ENCODE measurements at places on chromosomes 5 and 9.

- DNase-seq = no peak
Observed at GRCh38 chr5:171957591-171958251, 48.7 kb downstream of the FBXW11 start.

DNA sequence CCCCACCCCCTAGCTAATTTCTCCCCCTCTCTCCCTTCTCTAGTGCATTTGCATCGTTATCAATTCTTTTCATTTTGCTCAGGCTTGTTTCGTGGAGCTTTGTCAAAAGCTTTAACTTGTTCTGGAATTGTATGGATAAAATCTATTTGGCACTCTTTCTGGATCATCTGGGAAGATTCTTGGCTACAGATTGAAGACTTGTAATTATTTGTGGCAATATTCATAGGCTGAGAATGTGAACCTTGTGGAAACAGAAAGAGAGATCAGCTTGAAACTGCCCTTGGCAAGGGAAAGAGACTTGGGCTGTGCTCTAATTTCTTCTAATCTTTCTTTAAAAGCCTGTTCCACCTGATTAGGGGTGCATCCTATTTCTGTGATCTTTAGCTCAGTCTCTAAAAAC lies 340.6 kb upstream of the DAB2 start:
- DNase-seq = no peak

DNA sequence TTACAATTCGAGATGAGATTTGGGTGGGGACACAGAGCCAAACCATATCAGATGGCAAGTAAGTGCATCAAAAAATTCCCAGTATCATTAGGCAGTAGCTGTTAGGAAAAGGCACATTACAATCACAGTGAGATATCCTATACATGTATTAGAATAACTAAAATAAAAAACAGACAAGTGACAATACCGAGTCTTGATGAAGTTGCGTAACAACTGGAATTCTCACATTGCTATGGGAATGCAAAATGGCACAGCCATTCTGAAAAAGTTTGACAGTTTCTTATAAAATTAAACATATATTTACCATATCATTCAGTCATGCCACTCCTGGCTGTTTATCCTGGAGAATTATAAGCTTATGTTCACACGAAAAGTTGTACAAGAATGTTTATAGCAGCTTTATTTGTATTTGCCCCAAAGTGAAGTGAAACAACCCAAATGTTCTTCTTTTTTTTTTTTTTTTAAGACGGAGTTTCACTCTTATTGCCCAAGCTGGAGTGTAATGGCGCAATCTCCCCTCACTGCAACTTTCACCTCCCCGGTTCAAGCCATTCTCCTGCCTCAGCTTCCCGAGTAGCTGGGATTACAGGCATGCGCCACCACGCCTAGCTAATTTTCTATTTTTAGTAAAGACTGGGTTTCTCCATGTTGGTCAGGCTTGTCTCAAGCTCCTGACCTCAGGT lies 93.1 kb upstream of the TLE1 start:
- no peak for DNase-seq

DNA sequence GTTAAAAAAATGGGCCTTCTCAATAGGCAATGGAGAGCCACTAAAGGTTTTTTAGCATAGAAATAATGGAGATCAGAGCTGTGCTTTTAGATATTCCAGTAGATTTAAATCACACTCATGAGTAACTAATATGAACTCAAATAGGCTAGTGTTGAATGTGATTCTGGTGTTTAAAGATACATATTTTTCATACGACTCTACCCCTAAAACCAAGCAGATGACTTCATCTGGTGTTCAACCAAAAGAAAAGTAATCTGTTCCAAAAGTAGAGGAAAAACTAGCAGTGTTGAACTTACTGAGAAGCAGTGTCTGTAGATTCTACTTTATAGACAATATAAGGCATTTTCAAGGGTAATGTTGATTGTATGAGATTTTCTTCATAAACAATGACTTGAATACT lies 138.1 kb downstream of the TSSK1B start:
- DNase-seq = no peak

GRCh38 chr5:42636425-42636824 lies 120.2 kb upstream of the CCDC152 start:
- DNase-seq = no peak

DNA sequence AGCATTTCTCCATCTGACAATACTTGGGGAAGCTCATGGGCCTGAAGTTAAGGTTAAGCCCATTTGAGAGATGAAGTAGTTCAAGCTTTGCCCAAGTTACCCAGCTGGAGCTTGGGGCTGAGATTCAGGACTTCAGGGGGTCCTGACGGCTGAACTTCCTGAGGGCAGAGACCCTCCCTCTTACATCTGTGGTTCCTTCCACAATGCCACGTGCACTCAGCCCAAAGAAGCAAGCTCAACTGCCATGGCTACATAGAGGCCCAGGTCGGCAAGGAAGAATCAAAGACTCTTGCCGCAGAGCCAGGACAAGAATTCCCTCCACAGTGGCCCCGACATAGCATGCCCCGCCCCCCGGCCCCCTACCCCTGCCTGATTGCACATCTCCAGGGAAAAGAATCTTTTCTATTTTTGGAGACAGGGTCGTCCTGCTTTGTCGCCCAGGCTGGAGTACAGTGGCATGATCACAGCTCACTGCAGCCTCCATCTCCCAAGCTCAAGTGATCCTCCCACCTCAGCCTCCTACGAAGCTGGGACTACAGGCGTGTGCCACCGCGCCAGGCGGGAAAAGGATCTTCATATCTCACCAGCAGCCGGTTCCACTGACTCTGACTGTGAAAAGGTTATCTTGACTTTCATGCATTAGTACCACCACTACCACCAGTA lies 9.2 kb downstream of the PHF19 start:
- DNase-seq = no peak

All from Caco-2 (cell line).